Regular cardiac myocyte (primary cell): ENCODE measurements at places on chromosomes 5 and 9. TPM values are rescaled to one million over a fixed set of nuclear protein-coding genes. Genes with fewer than 3 reads are reported as not detected.

Gene ADAMTSL1
- 38.6 and 63.1 TPM in 2 replicates for total RNA-seq

Gene TIGD6
- 6.7 and 6.8 TPM in 2 replicates for total RNA-seq

Gene CNTFR
- total RNA-seq = not detected in 2 replicates

Gene RMND5B
- 22.0 and 22.8 TPM in 2 replicates for total RNA-seq

Gene LECT2
- total RNA-seq = not detected in 2 replicates

Gene PCDHGC5
- total RNA-seq = 1.7 and 2.0 TPM in 2 replicates
